ENCODE measurements at places on chromosomes 5 and 9. TPM values are rescaled to one million over a fixed set of nuclear protein-coding genes. Genes with fewer than 3 reads are reported as not detected.
A peak's percentile ranks its signal among the peaks of the same experiment; 100 is the strongest.

The GPRIN1 gene
- 1.9 TPM for total RNA-seq

The CNTNAP3 gene
- 8.5 TPM for total RNA-seq

The MGAT1 gene
- 64.6 TPM for total RNA-seq

DNA sequence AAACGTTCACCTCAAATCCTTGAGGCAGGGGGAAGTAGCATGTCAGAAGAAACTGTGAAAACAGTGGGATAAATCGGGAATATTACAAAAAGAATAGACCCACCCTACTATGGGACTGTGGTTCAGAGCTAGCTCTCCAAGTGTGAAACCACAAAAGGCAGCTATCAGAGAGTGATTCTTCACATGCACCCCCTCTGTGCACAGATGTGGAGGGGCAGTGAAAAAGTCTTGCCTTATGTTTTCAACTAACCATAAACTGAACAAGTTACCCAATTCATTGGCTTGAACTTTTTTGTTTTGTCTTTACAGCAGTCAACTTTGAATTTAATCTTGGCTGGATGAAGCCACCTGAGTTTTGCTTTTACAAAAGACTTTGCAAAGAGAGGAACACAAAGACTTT, 98.8 kb upstream of the NR4A3 start:
- ATAC-seq: no peak

DNA sequence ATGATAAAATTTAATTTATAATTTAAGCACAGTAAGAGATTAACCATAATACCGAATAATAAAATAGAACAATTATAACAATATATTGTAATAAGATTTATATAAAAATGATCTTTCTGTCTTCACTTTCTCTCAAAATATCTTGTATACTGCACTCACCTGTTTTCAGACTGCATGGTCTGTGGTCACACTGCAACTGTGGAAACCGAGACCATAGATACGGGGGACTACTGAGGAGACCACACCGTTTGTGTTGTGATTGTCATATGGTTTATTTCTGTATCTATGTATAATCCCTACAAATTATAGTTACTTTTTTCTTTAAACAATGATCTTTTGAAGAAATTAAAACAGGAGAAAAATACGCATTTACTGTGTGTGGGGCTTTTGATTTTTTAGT, 78.8 kb upstream of the TNFAIP8 start:
- ATAC-seq: no peak

- ATAC-seq: no peak
Observed at GRCh38 chr5:39995990-39996389, 571.2 kb upstream of the DAB2 start.

DNA sequence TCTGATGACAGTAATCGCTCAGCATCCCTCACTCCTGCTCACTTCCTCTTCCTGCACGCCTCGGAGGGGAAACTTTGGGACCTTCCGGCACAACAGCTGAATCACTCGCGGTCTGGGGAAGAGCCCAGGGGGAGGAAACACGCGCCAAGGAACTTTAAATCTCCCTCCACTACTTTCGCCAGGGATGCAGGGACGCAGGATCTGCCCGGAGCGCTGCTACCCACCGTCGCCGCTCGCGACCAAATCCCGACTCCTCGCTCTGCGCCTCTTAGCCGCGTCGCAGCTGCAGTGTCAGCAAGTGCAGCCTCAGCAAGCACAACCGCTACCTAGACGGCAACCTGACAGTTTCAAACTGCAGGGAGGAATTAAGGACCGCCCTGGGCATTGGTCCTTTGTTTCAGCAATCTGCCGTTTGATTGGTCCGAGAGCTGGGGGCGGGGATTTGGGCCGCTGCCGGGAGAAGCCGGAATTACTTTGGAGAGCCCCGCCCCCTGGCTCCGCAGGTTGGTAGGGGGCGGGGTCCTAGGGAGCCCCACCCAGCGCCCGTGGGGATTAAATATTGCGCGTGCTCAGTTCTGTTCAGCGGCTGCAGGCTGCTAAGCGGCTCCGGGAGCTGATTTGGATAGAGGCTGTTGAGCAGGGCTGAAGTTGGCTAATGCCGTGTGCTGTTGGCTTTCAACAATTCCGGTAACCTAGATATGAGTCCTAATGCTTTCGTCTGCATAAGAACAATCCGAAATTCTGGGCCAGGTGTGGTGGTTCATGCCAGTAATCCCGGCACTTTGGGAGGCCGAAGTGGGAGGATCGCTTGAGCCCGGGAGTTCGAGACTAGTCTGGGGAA, at the start of gene POC5:
Gene POC5 (minus strand): TSS at position 356 of the 841 bp plus-strand sequence. CDS start 4,500 bp downstream, outside the sequence.
- peak; percentile 100 for ATAC-seq

DNA sequence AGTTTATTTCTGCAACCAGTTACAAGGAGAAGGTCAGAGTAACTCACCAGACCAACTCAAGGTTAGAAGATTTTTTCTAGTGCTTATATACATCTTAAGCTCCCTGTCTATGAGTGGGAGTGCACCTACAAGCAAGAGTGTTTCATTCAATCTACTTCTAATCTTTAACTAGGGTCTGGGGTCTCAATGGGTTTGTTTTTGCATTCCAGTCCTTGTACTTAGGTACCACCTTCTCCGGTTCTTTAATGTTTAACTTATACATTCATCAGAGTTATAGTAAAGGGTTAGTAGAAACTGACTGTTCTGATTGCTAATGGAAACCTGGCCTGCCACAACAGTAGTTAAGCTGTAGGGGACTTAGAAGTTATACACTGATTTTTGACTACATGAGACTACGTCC, 271.7 kb downstream of the HTR1A start:
- no peak for ATAC-seq

DNA sequence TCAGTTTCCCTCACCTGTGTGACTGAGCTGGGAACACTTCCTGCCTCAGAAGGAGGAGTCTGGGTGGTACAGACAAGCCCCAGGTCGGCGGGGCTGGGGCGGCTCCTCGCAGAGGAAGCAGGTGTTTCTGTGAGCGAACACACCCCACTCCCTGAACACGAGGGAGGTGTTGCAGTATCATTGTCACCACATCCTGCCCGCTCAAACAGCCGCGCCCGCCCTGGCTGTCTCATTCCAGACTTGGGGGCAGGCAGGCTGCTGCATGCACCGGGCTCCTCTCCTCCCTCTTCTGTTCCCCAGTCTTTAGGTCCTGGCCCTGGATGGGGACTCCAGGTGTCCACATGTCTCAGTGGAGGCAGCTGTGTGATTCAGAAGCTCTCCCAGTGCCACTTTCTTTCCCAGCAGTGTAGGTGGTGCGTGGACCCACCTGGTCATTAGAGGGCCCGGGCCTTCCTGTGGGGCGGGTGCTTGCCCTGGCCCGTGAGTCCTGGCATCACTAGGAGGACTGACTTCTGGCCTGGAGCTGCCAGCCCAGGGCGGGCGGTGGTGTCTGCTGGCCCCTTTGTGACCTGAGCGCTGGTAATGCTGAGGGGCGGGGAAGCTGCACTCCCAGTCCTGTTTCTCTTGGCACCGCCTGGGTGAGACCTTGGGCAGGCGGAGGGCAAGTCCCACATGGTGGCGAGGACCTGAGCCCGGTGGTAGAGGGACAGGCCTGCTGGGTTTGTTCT, 18.3 kb upstream of the PHYHD1 start:
- ATAC-seq: peak; percentile 85

GRCh38 chr9:34982361-34982760, 7.2 kb upstream of the DNAJB5 start:
- no peak for ATAC-seq

GRCh38 chr9:71670121-71670520, 98.2 kb downstream of the CEMIP2 start:
- no peak for ATAC-seq

GRCh38 chr9:76594764-76595424, 135.9 kb downstream of the GCNT1 start:
- no peak for ATAC-seq

DNA sequence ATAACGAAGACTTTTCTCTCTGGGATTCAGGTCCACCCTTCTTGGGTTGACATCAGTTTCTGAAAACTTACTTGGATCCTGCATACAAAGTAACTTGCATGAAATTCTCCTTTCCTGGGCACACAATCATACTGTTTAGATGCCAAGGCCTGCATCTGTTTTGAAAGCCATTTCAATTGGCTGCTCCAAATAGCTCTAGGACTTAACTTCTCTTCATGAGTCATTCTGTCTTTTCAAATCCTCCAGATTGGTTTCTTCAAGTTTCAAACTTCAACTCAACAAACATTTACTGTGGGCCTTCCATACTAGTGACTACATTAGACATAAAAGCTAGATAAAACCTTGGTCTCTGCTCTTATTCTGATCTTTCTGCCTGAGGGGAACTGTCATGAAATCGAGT, 54.8 kb upstream of the HMHB1 start:
- no peak for ATAC-seq

DNA sequence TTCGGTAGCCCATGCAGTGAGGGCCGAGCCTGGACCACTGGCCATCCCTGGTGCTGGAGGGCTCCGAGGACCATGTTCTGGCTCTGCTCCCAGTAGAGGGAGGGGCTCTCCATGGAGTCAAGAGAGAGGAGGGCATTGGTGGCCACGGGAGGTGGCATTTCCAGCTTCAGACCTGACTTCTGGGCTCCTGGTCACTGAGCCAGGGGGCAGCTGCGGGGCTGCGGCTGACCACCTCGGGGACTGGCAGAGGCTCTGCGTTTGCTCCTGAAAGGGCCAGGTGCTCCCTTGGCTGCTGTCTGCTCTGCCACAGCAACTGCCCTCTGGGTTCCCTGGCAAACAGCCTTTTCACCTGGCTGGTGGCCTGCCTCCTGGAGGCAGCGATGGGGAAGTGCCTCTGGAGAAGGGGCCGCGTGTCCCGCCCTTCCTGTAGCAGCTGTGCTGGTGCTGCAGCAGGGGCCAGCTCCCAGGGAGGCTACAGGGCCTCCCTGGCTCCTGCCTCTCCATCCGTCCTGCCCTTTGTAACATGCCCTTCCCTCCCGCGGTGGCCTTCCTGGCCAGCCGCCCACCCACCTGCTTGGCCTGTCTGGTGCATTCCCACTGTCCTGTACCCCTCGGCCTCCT, 144.6 kb downstream of the CACNA1B start:
- ATAC-seq: peak; percentile 63

DNA sequence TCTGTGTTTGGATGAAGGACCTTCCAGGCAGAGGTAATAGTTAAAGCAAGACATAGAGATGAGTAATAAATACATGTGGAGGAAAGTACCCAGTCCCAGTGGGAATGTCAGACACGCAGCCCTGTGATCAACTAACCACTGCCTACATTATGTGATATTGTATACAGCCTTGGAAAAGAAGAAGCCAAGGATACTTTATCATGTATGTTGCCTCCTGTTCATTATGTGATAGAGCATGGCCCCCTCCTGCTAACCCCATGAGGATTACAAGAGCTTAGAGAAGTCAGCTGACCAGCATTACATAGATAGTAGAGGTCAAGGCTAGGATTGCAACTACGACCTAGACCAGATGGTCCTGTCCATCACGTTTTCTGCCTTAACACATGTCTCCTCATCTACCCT, 497.0 kb upstream of the TNC start:
- ATAC-seq: no peak

- ATAC-seq: no peak
Observed at GRCh38 chr9:77307166-77307565, 129.8 kb downstream of the VPS13A start.
